ENCODE measurements at places on chromosomes 16 and 17.

DNA sequence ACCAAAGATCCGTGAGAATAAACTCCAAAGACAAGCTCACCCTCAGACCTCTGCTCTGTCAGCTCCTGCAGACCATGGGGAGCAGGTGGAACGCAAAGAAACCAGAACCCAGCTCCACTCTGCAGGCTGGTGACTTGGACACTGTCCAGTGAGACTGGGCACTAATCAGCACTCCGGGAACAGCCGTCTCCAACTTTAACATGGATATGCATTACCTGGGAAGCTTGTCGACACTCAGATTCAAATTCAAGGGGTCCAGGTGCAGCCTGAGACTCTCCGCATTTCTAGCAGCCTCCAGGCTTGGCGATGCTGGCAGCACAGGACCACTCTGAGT lies 9.1 kb downstream of the SLX4 start:
- DNase-seq: no peak

GRCh38 chr16:14070877-14071575 lies at the start of gene MRTFB:
TSS of gene MRTFB (plus strand) at chr16:14071319. CDS start at chr16:14140607, 69,288 bp downstream.
- DNase-seq: peak; percentile 71

GRCh38 chr17:81539571-81539900 lies 11.4 kb downstream of the FSCN2 start:
- no peak for DNase-seq

GRCh38 chr17:32806646-32807045 lies 70.3 kb downstream of the MYO1D start:
- DNase-seq: no peak

GRCh38 chr17:46853896-46854444 lies 2.6 kb downstream of the WNT9B start:
- no peak for DNase-seq

- DNase-seq: no peak
Observed at GRCh38 chr17:55233840-55234239, 30.9 kb upstream of the HLF start.

DNA sequence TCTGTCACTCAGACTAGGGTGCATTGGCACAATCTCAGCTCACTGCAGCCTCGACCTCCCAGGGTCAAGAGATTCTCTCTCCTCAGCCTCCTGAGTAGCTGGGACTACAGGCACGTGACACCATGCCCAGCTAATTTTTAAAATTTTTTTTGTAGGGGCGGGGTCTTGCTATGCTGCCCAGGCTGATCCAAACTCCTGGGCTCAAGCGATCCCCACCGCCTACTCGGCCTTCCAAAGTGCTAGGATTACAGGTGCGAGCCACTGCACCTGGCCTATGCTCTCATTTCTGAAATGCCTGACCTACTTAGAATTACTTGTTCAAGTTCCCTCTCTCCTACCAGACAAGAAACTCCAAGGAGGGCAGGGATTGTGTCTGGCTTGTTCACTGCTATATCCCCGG lies 5.1 kb upstream of the GP2 start:
- DNase-seq: no peak

DNA sequence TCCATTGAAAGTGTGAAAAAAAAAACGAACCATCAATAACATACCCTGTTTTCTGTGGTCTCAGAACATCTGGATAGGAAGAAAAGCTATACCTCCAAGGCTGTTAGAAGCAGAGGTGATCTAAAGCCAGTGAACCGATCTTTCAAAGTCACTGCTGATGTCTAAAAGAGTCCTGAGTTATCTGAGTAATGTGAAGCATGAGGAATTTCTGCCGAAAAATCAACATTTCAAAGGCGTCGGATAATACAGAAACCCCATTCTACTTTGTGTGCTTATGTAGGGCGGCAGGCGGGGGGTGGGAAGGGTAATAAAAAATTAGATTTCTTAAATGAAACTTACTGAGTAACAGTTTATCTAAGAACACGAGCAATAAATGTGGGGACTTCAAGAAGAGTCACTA lies 3.9 kb downstream of the XYLT1 start:
- DNase-seq: no peak

- DNase-seq: peak; percentile 35
Observed at GRCh38 chr16:85422196-85422631, 190.9 kb upstream of the GSE1 start.

DNA sequence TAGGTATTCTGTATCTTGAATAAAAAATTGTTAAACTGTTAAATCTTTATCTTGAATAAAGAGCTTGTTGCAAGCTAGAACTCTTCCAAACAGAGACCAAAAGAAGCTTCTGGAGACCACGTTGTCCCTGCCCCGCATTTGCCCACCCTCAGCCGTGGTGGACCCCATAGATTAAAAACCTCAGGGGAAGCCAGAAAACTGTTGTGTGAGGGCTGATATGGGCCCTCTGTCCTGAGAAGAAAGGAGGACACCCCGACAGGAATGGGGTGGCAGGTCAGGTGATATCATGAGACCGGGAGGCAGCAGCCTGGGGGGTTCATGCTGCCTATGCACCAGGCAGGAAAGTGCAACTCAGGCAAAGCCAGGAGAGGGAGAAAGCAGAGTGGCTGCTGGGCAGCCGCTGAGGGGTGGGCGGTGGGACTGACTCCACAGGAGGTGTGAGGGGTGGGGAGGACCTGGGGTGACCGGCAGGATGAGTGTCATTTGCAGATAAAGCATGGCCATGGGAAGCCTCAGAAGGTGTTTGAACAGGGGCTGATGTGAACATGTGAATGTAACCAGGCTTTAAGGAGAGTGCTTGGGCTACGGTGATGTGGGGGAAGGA lies 147.8 kb downstream of the IRF8 start:
- no peak for DNase-seq

DNA sequence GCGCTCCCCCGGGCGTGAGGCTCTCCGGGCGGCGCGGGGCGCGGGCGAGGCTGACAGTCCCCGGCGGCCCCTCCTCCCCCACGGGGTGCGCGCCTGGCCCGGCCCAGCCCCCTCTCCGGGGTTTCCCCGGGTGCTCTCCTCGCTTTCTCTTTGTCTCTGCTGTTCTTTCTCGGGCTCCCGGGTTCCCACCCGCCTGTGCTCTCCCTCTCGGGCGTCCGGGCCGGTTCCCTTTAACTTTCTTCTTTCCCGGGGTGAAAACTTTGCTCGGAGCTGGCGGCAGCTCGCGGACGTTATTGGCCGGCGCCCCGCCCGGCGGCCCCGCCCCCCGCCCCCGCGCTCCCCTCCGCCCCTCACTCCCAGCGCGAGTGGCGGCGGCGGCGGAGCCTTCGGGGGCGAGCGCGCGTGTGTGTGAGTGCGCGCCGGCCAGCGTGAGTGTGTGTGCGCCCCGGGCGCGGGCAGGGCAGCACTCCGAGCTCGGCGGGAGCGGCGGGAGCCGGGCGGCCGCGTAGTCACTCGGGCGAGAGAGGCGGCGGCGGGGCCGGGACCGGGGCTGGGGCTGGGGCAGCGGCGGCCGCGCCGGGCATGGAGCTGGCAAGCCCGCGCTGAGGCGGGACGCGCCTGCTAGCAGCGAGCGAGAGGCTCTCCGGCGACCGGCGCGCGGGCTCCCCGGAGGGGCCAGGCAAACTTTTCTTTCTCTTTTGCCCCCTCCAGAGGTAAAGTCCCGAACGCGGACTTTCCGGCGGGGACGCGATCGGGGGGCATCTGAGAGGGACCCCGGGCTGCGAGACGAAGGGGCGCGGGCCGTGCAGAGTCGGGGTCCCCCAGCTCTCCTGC lies at the start of gene NTN1:
NTN1 (plus strand) TSS at position 353 of the 834 bp plus-strand sequence. CDS start 864 bp downstream, outside the sequence.
- DNase-seq: peak; percentile 46

GRCh38 chr16:68590201-68590994 lies 51.3 kb downstream of the ZFP90 start:
- DNase-seq: peak; percentile 82

GRCh38 chr17:78788451-78788850 lies 6.4 kb upstream of the CYTH1 start:
- DNase-seq: no peak

- peak; percentile 58 for DNase-seq
Observed at GRCh38 chr16:9159839-9160550, 68.6 kb downstream of the HAPSTR1 start.

DNA sequence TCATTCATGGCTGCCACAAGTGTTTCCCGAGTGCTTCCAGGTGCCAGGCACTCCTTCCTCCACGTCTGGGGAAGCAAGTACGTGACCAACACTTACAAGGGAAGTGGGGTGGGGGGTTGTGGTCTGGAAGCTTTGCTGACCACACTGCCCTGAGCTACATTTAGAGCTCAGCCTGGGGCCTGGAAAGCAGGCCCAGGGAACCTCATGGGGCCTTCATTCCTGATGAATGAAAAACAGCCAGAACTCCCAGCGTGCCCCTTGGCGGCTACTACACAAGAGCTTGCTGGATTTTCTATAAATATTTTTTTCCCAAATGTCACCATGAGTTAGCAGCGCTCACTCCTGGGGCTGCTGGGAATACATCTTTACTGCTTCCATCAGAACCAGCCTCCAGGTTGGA lies 73.3 kb downstream of the ABCC12 start:
- DNase-seq: no peak

GRCh38 chr16:30992931-30993816 lies 8.2 kb downstream of the HSD3B7 start:
- peak; percentile 82 for DNase-seq

- no peak for DNase-seq
Observed at GRCh38 chr16:35192993-35193392, 1733.6 kb downstream of the TP53TG3F start.

DNA sequence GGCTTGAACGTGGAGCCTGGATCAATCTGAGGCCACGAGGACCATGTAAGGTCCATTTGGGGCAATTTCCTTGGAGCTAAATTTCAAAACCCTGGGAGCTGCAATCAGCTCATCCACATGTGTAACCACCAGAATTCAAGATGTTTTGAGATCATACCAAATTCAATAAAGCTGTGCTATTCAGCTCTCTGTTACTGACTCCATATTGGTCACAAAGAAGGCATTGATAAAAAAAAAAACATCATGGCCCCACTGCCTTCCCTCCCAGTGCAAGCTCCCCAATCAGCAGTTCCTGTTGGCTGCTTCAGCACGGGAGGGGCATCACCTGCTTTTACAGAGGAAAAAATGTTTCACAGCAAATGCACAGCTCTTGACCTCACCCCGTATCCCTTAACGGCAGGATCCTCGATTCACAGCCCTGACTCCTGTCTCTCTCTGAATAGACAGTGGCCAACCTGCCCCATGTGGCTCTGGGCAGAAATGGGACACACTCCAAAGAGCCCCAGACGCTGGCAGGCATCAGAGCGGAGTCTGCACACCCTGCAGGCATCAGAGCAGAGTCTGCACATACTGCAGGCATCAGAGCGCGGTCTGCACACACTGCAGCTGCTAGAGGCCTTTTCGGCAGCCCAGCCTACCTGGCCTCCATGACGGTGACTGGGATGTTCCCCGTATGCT lies 37.1 kb downstream of the FANCA start:
- no peak for DNase-seq

- DNase-seq: peak; percentile 7
Observed at GRCh38 chr17:2259769-2260536, 43.6 kb downstream of the SMG6 start.

GRCh38 chr17:75031972-75032719 lies 14.6 kb downstream of the ATP5PD start:
- DNase-seq: peak; percentile 32

DNA sequence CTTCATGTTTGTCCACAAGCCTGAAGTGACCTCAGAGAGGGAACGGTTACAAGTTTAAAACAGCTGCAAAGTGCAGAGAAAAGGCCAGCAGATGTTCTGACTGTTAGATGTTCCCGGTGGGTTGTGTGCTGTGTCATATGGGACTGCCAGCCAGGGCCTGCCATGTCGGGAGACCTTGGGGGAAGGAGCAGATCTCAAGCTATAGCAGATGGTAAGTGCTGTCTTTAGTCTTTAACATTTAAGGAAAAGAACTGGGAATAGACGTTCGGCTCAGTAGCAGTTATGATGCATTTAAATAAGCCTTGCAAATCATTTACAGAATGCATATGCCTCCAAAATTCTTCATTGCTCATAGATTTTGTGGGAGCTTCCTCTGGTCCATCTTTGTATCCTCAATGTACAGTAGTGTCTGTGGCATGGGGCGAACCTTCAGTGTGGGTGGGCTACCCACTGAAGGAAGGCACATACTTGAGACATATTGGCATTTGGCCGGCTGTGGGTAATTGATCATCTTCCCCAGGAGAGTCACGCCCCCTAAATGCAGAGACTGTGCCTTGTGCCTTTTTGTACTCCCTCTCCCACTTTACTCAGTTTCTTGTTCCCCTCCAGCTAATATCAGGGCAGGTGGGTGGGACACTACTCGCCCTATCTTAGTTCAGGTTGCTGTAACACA lies 131.9 kb downstream of the NPIPB5 start:
- no peak for DNase-seq

GRCh38 chr17:80786470-80786869 lies 205.2 kb upstream of the CHMP6 start:
- no peak for DNase-seq

- no peak for DNase-seq
Observed at GRCh38 chr17:48198950-48199541, 91.5 kb downstream of the SNX11 start.

- peak; percentile 85 for DNase-seq
Observed at GRCh38 chr17:81101614-81102306, 63.5 kb upstream of the PVALEF start.
